ENCODE measurements at places on chromosomes 11 and 22.

DNA sequence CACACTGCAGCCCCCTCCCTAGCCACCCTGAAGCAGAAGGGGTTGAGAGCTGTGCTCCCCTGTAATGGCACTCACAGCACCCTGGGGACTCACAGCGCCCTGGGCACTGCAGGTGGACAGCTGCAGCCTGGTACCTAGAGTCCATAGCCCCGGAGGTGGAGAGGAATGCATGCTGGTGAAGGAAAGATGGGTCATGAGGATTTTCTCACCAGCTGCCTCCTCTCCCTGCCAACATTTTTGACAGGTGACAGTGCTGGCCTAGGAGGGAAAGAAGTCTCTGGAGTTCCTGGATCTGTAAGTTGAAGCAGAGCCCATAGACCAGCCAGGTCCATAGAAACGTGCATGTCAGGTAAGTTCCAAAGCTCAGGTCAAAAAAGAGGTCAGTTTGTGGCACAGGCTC is 330.5 kb downstream of the TENM4 start:
- DNase-seq, result no peak

GRCh38 chr11:69613594-69613993 is 27.4 kb upstream of the CCND1 start:
- DNase-seq, result no peak

GRCh38 chr11:58133309-58134076 is 8.2 kb upstream of the OR9I1 start:
- DNase-seq, result no peak

GRCh38 chr11:44453871-44454270 is 111.6 kb upstream of the CD82 start:
- no peak for DNase-seq

DNA sequence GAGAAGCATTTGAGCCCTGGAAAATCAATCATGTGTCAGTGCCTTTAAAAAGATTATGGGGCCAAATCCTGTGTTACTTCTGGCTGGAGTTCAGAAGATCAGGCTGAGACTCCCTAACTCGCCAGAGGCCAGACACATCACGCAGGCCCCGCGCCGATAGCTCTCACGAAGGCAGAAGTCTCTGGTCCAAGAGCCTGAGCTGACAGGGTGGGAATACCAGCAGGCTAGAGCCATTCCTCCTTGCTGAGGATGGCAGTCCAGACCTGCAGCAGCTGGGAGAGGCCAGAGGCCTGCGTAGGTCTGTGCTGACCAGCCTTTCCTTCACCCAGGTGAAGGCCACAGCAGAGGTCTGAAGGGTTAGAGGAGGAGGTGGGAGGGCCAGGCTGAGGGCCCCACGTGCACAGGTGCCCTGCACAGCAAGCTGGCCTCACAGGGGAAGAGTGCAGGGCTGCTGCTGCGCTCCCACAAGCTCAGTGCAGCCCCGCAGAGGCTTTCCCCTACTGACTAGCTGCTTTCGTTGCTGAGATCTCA is 52.9 kb downstream of the ST14 start:
- DNase-seq, result no peak

DNA sequence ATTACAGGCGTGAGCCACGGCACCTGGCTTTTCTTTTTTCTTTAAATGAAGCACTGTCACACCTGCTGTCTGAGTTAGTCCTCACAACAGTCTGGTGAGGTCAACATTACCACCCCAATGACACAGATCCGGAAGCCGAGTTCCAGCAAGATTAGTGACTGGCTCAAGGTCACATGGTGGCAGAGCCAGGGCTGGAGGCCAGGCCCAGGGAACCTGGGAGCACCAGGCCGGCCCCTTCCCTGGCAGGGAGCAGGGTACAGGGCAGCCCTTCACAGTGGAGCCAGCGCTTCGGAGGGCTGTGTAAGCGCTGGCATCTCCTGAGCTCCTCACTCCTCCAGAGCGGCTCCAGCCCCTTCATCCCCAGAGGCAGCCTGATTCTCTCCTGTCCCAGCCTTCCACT is 118.7 kb downstream of the ST3GAL4 start:
- DNase-seq, result no peak

DNA sequence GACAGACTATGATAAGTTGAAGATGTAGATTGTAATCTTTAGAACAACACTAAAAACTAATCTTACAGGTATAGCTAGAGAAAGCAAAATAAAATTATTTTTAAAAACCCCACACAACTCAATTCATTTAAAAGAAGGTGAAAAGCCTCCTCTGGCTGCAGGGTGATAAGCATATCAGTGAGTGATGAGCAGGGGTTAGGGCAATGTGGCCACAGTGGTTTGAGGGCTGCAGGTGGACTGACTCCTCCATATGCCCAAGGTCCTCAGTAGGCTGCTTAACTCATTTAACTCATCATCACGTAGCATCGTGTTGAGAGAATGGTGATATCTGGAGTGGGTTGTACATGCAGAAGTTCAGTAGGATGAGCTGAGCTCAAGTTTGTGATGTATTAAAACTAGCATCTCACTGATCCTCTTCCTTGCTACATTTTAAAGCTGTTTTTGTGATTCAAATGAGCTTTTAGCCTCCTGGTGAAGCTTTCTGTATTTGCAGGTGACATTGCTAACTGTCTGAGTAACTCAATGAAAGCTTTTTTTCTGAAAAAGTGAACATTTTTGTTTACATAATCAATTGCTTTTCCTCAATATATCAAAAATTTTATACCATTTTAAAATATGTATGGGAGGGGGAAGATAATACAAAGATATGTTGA is 37.0 kb upstream of the SC5D start:
- DNase-seq, result no peak

- DNase-seq, result no peak
These were observed 3.7 kb upstream of the HDHD5 start for GRCh38 chr22:17162731-17163130.

DNA sequence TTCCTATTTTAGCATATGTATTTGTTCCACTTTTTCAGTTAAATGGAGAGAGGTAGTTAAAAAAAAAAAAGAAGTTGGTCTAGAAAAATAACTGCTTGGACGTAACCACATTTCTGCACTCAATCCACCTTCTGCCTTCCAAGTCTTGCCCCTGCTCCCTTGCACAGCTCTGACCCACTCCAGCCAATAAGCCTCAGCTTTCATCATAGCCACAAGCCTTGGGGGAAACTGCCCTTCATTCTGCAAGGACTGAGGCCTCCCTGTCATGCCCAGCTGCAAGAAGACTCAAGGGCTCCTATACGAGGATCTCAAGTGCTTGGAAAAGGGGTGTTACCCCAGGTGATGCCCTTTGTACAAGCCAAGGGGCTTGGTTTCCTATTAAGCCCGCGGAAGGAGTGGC is 36.0 kb upstream of the OAF start:
- no peak for DNase-seq

DNA sequence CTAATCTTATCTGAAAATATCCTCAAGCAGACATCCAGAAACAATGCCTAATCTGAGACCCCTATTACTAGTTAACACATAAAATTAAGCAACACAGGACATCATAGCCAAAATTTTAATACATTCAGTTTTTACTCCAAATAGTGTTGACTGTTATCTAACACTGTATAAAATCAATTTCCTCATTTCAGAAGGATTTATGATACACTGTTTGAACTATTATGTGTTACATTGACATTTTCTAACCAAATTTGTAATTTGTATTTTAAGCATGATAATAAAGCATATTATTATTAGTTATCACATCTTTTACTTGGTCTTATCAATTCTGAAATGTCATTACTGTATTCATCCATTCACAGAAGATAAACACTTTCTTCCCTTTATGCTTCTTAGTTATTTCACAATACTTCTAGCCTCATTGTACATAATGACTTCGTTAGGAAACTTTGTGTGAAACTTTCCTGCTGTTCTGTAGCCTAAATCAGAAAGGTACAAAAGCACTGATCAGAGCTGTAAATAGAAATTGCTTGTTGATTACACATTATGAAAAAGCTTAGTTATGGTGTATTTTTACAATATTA is 1248.9 kb downstream of the JRKL start:
- DNase-seq, result no peak

DNA sequence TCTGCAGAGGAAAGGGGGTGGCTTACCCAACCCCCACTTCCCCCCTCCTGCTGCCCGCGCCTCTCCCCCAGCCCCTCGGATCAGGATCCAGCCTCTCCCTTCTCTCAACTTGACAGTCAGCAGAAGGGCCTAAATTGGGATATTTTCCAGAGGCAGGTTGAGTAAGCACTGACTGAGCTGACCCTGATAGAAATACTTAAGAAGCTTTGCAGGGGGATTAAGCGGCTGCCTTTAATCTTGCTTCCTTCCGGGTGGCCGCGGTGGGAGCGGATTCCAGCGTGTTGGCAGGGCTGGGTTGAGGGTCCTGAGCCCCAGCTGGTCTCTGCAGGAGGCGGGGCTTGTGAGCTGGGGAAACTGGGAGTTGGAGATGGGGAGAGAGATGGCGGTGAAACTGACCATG is 445.2 kb downstream of the NTM start:
- DNase-seq, result no peak

DNA sequence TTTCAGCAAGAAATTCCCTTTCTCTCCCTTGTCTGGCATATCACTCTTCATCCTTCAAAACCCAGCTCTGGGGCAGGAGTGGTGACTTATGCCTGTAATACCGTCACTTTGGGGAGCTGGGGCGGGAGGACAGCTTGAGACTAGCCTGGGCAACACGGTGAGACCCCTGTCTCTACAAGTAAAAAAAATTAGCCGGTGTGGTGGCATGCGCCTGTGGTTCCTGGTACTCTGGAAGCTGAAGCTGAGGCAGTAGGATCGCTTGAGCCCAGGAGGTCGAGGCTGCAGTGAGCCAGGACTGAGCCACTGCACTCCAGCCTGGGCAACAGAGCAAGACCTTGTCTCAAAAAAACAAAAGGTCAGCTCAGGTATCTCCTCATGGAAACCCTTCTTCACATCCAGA is 1.4 kb upstream of the RCE1 start:
- no peak for DNase-seq

DNA sequence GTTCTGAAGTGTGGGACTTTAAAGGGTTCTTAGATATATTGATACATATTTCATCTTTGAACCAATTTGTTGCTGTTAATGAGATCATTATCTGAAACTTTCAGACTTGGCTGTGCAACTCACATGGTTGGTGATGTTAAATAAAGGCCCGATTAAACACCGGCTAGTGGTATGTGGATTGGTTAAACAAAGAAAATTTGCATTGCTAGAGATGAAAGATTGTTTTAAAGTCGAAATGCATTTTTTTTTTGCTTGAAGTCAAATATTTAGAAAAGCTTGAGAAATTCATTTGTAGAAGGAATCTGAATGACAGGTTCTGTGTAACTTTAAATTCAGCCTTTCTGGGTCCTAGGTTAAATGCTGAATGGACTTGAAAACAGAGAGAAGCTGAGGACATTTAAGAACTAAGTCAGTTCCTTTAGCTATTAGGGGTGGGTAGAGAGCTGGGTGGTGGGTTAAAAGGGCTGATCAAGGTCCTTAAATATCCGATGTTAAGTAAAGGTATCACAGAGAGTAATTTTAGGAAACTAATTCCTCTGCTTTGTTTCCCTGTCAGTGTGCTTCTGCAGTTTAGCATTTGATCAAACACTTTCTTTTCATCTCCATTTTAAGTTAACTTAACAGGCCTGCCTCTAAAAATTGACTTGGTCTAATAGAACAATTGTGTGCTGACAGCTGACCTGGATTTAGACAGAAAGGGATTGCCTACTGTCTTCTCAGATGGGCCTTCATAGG is 4.5 kb downstream of the ZNRF3 start:
- no peak for DNase-seq

- DNase-seq, result no peak
These were observed 3.4 kb upstream of the OR4C6 start for GRCh38 chr11:55658608-55659007.

DNA sequence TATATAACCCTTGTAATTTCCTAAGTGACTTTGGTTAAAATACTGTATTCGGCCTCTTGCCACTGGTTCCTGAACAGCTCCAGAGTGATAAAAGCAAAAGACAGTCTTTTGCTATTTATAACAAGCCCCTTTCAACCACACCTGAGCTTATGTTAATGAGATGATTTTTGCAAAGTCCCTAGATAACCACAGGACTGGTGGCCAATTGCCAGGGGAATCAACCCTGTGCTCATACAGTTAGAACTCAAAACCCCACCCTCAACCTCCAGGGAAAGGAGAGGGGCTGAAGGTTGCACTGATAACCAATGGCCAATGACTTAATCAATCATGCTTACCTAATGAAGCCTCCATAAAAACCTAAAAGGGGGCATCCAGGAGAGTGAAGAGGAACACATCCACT is 77.9 kb downstream of the SIK3 start:
- no peak for DNase-seq

DNA sequence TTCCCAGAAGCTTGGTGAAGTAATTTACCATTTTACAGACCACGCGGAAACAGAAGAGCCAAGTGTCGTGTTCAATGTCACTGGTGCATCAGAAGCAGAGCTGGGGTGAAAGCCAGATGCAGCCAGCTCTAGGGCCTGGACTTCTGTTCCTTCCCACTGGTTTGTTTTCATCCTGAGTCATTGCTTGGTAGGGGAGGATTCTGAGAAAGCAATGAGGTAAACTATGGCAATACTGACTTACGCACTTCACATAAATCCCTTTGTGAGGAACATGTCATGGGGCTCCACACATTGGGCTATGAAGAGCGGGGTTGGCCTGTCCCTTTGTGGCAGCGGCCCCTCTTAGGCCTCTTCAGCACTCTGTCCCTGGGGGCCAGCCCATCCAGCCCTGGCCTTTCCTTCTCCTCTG is 52.4 kb upstream of the RBFOX2 start:
- DNase-seq, result no peak

GRCh38 chr11:79195209-79195608 is 245.6 kb downstream of the TENM4 start:
- DNase-seq, result no peak

- no peak for DNase-seq
These were observed 73.7 kb downstream of the PDE2A start for GRCh38 chr11:72600557-72600956.

GRCh38 chr11:76694664-76695063 is 24.1 kb upstream of the LRRC32 start:
- DNase-seq, result no peak

DNA sequence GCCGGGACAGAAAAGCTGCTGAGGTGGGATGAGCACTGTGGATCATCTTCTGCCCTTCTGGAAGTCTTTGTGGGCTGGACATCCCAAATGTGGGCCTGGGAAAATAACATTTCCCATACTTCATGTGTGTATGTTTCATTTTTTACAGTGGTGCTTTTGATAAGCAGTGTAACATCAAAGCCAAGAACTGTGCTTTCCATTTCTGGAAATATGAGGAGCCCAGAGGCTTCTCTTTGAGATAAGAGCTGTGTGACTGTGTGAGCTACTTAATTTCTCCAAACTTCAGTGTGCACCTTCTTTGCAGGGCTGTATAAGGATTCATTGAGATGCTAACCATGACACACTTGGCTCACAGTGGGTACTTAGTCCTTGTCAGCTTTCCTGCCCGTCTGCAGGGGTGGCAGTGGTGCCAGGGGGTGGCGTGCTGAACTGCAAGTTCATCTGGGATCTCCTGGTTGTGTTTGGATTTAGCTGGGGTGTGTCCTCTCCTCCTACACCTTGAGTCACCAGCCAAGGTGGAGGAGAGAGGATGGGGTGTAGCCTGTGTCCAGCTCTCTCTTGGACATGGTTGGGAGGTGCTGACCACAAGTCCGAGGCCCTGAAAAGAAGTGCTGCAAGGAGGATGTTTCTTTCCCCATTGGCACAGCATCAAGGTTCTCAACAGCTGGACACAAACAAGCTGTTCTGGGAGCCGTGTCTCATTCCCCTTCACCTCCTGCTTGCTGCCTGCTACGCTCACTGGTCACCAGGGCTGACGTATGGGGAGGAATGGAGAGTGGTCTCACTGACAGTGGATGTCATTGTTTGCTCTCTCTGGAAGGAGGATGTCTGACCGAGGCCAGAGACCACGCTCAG is 139.4 kb downstream of the TEAD1 start:
- DNase-seq, result no peak
